ENCODE measurements at places on chromosomes 4 and X. TPM values are rescaled to one million over a fixed set of nuclear protein-coding genes. Genes with fewer than 3 reads are reported as not detected.

TBC1D1 gene
- 131 TPM for total RNA-seq

CT45A2 gene
- total RNA-seq: not detected

MND1 gene
- total RNA-seq: 0.62 TPM

- DNase-seq: no peak
These were observed 52.0 kb upstream of the ATOH1 start for GRCh38 chr4:93776386-93777080.

- DNase-seq: no peak
These were observed 1.7 kb upstream of the RRAGB start for GRCh38 chrX:55715847-55716246.

Data from Right ventricle myocardium inferior (tissue), 1 donor.